ENCODE measurements at places on chromosomes 1 and 21.

- no peak for DNase-seq
These were observed 4.6 kb downstream of the PLPP3 start for GRCh38 chr1:56574794-56575193.

- DNase-seq = no peak
These were observed 7.4 kb downstream of the LDLRAP1 start for GRCh38 chr1:25550683-25551310.

- DNase-seq = no peak
These were observed 28.6 kb downstream of the AGPAT3 start for GRCh38 chr21:43893536-43894205.

GRCh38 chr1:239987103-239987745, 104.5 kb upstream of the FMN2 start:
- DNase-seq = no peak

GRCh38 chr1:222454782-222455181, 93.1 kb downstream of the HHIPL2 start:
- DNase-seq = no peak

DNA sequence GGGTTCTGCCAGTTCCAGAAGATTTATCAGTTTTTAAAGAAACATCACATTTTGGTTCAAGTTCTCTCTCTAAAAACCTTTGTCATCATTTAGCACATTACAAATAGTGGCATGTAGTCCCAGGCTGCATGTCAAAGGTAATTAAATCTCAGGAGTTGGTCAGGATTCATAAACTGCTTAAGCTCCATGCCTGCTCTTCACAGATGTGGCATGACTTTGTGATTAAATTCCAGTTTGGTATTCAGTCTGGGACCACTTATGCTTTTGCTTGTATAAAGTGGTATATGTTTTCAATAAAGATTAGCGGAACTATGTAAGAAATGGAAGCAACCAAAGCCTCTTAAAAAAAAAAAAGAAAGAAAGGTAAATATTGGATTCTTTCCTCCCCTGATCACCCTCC, 408.0 kb downstream of the DISC1 start:
- DNase-seq = no peak

DNA sequence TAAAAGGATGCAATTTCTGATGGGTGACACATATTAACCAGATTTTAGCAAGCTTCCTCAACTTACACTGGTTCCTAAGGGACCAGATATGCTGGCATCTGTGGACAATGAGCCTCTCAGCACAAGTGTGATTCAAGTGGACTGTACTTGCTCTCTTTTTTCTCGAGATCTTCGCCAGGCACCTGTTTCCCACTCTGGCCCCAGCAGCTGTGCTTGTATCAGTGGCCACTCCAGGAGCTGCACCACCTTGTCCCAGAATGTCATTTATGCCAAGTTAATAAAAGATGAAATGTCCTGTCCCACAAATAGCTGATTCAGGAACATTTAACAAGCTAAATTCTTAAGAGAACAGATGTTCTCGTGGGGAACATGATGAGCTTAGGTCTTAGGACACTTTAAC, 14.6 kb downstream of the C1orf198 start:
- DNase-seq = no peak

GRCh38 chr1:48061162-48062136, 64.3 kb upstream of the TRABD2B start:
- peak; percentile 41 for DNase-seq

DNA sequence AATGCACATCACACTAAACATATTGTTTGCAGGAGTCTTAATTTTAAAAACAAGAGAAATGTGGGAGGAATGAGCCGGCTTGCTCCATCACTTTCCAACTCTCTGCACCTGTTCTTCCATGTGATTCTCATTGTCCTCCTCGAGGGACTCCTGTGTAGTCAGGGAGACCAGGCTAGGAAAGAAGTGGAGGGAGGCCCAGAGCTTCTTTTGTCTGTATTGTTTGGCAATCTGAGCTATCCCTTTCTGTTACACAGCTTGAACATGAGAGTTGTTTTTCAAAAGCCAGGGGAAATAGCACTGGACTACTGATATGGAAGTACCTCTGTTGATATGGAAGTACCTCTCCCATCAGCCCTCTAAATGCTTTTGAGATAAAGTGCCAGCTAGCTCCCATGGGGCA, 18.8 kb upstream of the LRRC8D start:
- no peak for DNase-seq

GRCh38 chr1:9182784-9183257, 51.8 kb upstream of the H6PD start:
- DNase-seq = no peak

GRCh38 chr1:40059338-40059959, 18.9 kb downstream of the CAP1 start:
- DNase-seq = no peak

DNA sequence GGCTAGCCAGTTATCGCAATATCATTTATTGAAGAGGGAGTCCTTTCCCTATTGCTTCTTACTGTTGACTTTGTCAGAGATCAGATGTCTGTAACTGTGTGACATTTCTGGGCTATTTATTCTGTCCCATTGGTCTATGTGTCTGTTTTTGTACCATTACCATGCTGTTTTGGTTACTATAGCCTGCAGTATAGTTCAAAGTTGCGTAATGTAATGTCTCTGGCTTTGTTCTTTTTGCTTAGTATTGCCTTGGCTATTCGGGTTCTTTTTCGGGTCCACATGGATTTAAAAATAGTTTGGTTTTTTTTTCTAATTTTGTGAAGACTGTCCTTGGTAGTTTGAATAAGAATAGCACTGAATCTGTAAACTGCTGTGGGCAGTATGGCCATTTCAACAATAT, 273.7 kb downstream of the SDCCAG8 start:
- no peak for DNase-seq

- DNase-seq = no peak
These were observed 9.4 kb downstream of the IPO9 start for GRCh38 chr1:201838381-201838780.

DNA sequence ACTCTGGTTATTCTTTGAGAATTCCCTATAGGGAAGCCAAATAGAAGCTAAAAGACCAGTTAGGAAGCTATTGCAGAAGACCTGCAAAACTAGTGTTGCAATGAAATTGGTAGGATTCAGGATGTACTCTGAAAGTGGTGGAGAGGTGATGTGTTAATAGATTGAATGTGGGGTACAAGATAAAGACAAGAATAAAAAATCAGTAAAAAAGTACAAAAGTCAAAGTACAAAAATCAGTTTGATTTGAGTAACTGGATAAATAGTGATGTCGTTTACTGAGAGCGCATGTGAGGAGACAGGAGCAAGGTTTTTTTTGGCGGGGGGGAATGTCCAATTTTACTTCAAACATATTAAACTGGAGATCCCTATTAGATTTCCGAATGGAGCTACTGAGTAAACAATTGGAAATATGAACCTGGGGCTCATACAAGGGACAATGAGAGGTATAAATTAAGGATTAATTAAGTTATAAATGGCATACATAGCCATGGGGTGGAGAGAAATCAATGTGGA, 2.5 kb upstream of the DCAF8 start:
- DNase-seq = no peak

DNA sequence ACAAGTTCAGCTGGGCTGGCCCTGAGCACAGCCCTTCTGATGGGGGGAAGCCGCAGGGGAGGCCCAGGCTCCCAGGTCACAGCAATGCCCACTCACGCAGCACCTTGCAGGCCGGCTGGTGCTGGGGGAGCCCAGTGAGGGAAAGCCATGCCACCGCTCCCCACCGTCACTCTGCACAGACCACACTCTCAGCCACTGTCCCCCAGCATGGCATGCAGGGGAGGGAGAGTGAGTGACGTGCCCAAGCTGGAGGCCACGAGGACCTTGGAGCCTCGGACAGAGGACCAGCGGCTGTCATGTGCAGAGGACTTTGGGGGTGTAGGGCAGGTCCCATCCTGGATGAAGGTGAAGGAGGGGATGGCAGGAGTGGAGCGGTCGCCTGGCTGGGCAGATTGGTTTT, 25.1 kb downstream of the SLC45A1 start:
- DNase-seq = no peak

GRCh38 chr1:185263292-185263691, 53.8 kb downstream of the IVNS1ABP start:
- no peak for DNase-seq

- DNase-seq = no peak
These were observed 38.9 kb upstream of the H6PD start for GRCh38 chr1:9195651-9196050.

DNA sequence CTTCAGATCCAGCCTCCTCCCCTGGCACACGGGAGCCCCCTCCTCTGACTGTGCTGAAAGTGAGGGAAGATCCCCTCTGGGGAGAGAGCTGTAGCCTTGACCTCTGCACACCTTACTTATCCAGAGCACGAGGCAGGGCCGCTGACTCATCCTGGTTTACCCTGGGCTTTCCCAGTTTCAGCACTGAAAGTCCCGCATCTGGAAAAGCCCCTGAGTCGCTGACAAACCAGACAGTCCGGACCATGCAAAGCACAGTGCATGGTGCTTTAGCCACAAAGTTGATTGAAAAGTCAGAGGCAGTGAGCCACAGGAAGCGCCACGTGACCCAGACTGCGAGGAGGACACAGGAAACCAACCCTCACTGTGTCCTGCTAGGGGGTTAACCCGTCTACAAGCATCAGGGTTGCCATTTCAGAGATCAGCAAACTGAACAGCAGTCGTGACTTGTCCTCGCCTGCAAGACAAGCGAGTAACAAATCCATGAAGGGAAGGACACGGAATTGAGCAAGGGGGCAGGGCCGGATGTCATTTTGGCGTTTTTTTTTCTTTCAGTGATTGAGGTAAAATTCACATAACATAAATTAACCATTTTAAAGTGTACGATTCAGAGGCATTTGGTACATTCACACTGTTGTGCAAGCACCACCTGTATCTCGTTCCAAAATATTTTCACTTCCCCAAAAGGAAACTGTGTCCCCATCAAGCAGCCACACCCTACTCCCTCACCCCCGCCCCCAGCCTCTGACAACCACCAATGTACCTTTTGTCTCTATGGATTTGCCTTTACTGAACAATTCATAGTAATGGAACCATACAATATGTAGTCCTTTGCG, 19.9 kb upstream of the IFNGR2 start:
- DNase-seq = no peak

- no peak for DNase-seq
These were observed 171.5 kb upstream of the HMCN1 start for GRCh38 chr1:185562461-185563359.

DNA sequence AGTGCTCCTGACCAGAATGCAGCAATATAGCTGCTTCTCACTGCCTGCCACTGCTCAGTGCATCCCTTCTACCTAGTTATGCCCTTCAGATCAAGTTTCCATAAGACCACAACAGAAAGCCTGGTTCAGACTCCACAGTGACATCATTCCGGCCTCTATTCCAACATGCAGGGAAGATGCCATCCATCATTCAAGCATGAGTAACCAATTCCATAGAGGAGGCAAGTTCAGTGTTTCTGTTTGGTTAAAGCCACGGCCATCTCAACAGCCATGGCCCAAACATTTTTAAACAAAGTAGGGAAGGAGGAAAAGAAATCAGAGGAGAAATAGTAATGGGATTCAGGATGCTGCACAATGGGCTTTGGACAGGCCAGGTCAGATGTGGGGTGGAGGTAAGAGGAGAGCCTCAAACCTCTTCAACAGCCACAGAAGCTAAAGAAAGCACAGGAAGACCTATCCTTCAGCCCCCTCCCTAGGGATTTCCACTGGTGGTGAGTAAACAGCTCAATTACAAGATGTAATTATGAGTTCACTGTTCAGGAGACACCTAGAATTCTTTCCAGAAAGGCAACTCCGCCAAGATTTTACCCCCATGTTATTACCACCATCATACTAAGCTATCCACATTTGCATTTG, 484.9 kb downstream of the SETD4 start:
- no peak for DNase-seq

DNA sequence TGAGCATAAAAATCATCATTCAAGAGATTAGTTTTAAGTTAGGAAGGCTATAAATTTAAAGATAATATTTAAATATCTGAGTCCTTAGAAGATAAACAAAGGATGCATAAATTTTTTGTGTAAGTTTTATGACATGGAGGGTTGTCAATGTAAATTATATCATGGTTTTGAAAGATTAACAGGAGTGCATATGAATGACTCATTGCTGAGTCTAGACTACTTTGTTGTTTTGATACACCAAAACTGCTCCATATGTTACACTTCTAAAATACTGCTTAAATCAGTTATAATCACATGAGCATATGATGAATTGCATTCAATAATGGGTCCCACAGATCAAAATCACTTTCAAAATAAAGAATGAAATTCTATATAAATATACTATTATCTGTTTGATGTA, 312.5 kb downstream of the KCNT2 start:
- DNase-seq = no peak

DNA sequence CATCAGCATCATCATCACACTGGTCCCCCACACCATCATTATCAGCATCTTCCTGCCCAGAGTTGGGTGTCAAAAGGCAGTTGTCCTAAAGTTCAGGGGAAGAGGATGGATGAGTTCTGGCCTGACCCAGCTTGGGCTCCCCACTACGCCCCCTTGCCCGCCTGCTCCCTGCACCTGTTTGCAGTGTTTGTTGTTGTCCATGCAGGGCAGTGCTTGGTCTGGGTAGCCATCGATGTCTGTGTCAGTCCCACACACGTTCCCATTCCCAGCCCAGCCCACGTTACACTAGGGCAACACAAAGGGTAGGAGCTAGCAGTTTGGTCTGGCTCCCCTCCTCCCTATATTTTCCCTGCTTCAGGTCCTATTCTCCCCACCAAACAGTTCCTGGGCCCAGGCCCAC, 6.8 kb downstream of the THBS3 start:
- DNase-seq = no peak

GRCh38 chr1:210489491-210489890, 160.8 kb downstream of the HHAT start:
- DNase-seq = no peak

GRCh38 chr1:22892789-22893188, 79.9 kb downstream of the LACTBL1 start:
- no peak for DNase-seq

DNA sequence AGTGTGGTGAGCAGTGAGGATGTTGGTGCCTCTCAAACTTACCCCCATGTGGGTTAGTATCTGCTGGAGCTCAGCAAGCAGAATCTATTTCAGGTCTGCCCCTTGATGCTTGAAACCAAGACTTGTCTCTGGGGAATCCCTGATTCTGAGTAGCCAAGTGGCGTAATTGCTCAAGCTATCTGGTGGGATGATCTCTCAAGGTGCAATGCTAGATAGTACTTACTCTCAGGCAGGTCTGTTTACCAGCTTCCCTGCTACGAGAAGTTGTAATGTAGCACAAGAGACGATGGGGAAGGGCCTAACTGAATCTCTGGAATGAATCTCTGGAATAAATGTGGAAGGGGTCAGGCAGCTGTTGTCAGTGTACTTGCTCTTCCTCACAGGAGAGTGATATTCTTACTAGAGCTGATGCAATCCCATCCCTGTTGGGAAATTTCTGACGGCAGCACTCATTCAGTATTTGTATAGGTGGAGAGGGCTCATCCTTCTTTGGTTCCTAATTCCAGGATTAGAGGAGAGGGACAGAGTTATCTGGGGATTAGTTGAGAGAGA, 65.4 kb downstream of the MACF1 start:
- no peak for DNase-seq

GRCh38 chr1:112788561-112788960, 73.4 kb upstream of the PPM1J start:
- DNase-seq = no peak

- DNase-seq = no peak
These were observed 5.2 kb downstream of the NPPA start for GRCh38 chr1:11842154-11843041.
